ENCODE measurements at places on chromosomes 7 and 10. TPM values are rescaled to one million over a fixed set of nuclear protein-coding genes. Genes with fewer than 3 reads are reported as not detected.

The CFAP46 gene
- 0.35 TPM for total RNA-seq

The RTKN2 gene
- total RNA-seq = 6.2 TPM

The CARD11 gene
- 0.17 TPM for total RNA-seq

The CTAGE15 gene
- not detected for total RNA-seq

The CRHR2 gene
- not detected for total RNA-seq

The TAS2R4 gene
- 0.14 TPM for total RNA-seq

The SYNPO2L gene
- total RNA-seq = 0.11 TPM

The LAMB1 gene
- 53.6 TPM for total RNA-seq
